GM19239 (cell line): ENCODE measurements at places on chromosomes 12 and 14.

DNA sequence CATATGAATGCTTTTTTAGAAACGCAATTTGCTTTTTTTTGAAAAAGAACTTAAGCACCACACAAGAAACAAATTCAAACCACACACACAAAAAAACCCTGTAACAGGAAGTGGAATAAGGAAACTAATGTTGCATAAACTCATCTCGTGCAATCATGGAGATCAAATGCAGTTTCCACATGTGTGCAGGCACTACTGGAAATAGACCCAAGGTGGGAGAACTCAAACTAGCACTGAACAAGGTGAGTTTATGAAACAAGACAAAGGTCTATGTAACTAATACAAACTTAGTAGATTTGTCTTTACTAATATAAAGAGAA, 17.5 kb downstream of the NIN start:
- no peak for DNase-seq

DNA sequence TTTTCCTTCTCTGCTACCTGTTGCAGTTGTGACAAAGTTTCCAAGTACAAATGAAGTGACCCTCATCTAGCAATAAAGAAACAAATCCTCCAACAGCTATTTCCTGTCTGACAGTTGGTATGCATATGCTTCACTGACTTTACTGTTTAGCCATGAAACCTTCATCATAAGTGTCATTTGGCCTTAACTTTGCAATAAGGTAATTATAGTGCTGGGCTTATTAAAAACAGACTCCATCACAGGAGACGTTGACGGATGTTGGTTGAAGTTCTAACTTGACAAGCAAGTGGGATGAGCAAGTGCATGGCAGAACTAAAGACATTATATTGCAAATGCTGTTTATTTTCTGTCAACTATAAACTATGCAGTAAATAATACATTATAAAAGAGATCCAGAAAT, 425.2 kb downstream of the RPS29 start:
- DNase-seq: no peak

- DNase-seq: no peak
Measured at GRCh38 chr14:37035401-37035800, 137.0 kb downstream of the SLC25A21 start.

DNA sequence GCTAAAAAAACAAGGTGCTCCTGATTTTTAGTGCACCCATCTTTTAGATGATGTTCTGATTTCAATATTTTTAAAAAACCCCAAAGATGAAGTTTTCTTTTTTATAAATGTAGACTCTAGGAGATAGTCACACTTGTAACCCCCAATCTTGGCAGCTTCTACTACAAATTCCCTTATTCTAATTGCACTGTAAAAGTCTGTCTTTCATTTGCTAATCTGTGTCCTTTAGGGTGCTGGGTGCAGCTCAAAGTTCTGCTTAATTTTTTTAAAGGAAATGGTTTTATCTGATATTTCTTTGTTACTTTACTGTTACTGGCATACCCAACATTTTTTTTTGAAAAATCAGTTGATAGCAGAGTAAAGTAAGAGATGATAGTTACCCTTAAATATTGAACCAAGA, 172.0 kb downstream of the TRHDE start:
- DNase-seq: no peak

DNA sequence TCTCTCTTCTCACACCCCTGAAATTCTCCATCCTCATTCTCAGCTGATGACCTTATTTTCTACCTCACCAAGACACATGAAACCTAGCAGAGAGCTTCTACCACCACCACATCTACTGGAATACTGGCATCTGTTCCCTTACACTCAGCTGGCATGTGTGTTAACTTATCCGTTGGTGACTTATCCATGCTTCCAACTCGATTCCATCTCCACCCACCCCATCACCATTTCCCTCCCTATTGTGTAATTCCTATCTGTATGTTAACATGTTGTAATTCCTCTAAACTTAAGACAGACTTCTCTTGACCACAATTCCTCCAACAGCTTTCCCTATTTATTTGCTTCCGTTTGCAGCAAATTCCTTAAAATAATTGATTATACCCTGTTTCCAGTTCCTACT, 15.4 kb downstream of the C1S start:
- no peak for DNase-seq

GRCh38 chr12:3661028-3661427, 91.9 kb downstream of the CRACR2A start:
- DNase-seq: no peak

DNA sequence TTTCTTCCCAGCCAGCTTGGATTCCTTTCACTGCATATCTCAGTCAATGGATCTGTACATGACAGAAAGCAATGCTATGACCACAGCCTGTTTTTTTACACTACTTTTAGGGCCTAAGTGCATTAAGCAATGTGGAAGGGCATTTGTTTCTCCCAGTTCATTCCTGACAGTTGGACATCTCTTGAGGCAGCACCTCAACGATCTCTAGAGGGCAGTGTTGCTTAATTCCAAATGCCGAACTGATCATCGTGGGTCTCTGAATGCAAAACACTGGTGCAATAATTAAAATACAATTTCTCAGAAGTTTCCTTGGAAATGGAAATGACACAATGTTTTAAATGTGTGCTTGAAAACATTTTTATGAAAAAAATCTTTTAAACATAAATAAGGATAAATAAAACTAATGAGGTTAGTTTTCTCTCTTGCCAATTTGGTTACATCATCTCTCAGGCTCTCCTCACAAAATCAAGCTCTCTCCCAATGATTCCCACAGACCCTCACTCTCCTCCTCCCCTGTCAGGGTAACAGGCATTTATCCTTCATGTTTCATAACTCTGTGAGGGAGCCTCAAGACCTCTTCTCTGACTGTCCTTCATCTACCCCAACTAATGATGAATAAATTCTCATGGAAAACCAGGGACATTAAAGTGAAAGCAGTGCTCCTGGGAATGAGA, 192.4 kb upstream of the SLC16A7 start:
- DNase-seq: peak; percentile 4

DNA sequence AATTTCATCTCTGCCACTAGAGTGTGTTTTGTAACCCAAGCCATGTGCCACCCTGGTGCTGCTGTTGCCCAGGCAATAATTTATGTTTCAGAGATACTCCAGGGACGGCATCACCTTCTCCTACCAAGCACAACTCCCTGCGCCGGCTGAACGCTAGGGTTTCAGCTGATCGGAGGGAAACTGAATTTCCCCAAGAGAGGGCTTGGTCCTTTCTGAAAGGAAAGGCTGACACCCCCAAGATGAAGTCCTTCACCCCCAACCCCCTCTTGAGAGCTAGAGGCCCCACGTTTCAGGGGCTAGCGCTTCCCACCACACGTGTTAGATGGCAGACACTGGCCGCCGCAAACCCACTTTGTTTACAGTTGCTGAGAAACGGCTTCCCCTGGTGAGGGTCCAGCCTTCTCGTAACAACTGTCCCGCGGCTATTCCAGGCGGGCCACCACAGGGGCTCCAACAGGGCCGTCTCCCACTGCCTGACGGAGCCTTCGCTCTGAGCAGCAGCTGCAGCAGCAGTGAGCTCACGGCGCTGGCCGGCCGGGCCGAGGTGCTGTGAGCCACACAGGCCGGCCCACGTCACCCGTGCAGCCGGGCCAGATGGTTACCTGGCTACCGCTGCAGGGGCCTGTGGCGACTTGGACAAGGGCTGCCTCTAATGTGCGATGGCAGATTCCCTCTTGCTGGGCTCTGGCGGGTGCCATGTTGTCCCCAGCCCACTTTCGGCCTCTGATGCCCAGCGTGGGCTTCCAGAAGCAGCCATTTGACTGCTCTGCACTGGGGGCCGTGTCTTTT, 66.4 kb downstream of the TESC start:
- DNase-seq: no peak

DNA sequence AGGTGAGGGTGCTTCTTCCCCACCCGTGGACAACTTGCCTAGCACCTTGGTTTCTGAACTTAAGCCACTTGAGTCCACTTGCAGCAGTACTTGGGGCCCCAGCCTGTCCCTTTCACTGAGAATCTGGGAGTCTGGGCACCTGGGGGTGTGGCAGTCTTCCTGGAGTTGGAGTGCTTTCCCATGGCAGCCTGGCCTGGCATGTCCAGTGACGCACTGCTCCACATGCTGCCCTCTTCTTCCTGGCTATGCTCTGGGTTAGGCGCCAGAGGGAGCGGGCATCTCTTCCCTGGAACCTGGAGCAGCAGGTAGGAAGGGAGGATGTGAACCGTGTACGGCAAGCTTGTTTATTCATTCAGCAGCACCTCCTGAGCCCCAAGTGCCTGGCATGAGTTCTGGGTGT, 76.4 kb downstream of the PAPOLA start:
- no peak for DNase-seq

GRCh38 chr12:88258396-88258795, 116.3 kb downstream of the TMTC3 start:
- no peak for DNase-seq

- no peak for DNase-seq
Measured at GRCh38 chr12:68865399-68866164, 57.6 kb downstream of the MDM2 start.

DNA sequence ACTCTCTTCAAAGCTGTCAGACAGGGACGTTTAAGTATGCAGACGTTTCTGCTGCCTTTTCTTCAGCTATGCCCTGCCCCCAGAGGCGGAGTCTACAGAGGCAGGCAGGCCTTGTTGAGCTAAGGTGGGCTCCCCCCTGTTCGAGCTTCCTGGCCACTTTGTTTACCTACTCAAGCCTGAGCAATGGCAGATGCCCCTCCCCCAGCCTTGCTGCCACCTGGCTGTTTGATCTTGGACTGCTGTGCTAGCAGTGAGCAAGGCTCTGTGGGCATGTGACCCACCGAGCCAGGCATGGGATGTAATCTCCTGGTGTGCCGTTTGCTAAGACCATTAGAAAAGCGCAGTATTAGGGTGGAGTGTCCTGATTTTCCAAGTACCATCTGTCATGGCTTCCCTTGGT, 900.4 kb upstream of the MDGA2 start:
- DNase-seq: no peak

GRCh38 chr14:64708148-64709004, 4.2 kb downstream of the PLEKHG3 start:
- DNase-seq: no peak

- no peak for DNase-seq
Measured at GRCh38 chr14:42750771-42751170, 1144.1 kb downstream of the LRFN5 start.

GRCh38 chr14:36976571-36977023, 195.8 kb downstream of the SLC25A21 start:
- DNase-seq: no peak

- peak; percentile 68 for DNase-seq
Measured at GRCh38 chr12:107736914-107737313, 24.0 kb downstream of the PRDM4 start.

GRCh38 chr14:80109055-80109454, 102.2 kb downstream of the DIO2 start:
- no peak for DNase-seq

DNA sequence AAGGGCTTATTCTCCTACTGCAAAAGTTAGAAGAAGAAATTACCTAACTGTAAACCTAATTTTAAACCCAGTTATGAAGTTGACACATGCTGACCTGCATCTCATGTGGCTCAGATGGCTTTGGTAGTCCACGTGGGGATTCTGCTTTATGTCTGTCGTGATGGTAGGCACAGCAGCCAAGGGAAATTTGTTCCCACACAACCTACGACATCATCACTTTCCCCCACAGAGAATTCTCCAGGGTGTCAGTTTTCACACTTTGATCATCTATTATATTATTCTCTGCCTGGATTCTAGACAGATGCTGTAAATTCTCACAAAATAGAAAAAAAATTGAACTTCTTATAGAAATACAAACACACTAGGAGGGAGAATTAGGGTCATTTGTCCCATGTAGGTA, 70.6 kb downstream of the PTHLH start:
- no peak for DNase-seq

DNA sequence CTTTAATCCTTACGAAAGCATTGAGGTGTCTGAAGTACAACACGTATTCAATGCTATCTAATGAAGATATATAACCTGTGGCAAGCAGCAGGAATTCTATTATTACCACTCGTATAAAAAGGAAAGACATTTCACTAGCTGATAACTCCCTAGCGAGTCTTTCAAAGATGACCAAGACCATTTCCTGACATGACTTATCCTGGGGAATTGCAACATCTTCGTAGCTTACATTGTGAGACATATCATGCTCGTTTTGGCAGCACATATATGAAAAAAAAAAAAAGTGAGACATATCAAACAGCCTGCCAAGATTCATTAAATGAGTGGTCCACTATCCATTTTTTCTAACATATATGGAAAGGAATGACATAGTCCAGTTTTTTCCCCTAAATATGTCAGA, 337.0 kb downstream of the FSCB start:
- DNase-seq: no peak

DNA sequence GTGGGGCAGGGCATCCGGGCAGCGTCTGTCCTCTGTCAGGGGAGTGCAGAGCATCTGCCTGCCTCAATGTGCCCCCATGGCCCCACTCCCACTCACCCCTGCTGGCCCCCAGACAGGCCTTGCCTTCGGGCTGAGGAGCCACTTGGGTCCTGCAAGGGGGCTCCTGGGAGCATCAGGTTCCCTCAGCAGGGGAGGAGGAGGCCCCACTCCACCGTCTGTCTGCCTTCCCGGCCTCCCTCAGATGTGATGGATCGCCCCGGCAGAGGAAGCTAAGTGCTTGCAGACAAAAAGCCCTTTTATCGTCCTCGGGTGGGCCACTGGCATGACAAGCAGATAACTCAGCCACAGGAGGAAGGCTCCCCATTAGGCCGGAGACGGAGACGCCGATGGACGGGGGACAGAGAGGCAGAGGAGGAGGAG, 35.1 kb downstream of the NCOR2 start:
- no peak for DNase-seq

DNA sequence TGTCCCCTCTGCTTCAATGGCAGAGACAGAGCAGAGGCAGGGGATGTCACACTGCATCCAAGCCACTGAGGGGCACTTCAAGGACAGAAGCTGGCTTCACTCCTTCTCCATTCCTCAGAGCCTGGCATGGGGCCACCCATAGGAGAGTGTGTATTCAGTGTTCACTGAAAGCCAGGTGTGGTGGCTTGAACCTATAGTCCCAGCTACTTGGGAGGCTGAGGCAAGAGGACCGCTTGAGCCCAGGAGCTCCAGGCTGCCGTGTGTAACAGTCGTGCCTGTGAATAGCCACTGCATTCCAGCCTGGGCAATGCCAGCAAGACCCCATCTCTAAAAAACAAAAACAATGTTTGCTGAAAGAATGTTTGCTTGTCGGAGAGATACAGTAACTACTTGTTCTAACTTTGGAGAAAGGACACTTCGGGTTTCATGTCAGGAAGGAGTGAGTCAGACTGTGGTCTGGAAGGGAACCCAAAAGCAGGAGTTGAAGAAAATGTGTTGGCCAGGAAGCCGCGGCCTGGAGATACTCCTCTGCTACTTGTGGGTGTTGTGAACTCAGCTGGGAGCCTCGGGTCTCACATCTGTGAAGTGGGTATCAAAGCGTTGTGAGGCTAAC, 43.4 kb downstream of the ELK3 start:
- DNase-seq: no peak

GRCh38 chr14:58027904-58028303, 124.1 kb downstream of the ARMH4 start:
- DNase-seq: no peak

GRCh38 chr14:101508196-101508947, 52.9 kb upstream of the DIO3 start:
- DNase-seq: no peak

DNA sequence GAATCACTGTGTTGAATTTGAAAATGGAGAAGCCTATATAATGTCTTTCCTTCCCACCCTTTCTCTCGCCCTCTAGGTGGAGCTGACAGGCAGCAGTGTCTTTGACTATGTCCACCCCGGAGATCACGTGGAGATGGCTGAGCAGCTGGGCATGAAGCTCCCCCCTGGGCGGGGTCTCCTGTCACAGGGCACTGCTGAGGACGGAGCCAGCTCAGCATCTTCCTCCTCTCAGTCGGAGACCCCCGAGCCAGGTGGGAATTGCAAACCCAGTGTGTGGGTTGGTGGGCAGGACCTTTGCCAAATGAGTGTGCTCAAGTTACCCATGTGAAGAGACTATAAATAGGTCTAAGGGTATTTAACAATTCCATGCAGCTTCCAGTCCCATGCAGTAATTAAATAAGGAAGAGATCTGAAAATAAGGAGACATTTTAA, 274.7 kb downstream of the EGLN3 start:
- DNase-seq: no peak
